ENCODE measurements at places on chromosomes 16 and 17. TPM values are rescaled to one million over a fixed set of nuclear protein-coding genes. Genes with fewer than 3 reads are reported as not detected.

The ENO3 gene
- total RNA-seq = 3.3 TPM

DNA sequence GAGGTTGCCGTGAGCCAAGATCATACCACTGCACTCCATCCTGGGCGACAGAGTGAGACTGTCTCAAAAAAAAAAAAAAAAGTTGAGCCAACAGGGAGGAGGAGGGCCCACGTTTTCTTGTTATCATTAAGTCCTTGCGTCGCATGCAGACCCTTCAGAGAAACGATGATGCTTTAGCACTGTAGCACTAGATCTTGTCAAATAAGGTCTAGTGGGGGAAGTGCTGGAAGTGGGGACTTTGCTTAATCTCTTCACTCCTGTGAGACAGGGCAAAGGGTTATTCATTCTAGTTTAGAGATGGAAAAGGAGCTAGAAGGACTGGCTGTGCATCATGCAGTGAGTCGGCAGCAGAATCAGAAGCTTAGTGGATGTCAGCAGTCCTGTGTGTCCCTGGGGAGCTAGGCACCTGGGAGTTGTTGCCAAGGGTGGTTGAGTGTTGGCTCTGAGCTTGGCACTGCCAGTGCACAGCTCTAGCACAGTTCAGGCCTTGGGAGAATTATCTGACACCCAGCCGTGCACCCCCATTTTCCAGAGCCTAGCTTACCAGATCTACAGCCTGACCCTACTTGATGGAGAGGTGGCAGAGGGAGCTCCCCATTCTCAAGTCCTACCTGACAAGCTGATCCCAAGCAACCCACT, 33.4 kb upstream of the TBX2 start:
- no peak for DNase-seq

DNA sequence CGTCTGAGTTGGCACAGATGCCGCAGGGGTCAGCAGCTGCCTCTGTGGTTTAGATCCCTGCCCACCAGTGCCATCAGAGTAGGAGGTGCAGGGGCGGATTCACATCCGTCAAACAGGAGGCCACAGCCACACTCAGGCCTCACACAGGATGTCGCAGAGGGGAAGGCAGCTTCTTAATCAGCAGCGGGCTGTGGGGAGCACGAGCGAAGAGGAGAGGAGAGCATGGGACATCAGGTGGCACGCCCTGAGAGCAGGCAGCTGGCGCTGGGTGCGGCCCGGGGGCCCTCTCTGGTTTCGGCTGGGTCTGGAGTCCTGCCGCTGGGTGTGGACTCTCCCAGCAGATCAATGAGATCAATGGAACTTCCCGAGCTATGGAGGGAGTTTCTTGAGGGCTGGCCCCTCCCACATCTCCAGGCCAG, 9.6 kb downstream of the LLGL2 start:
- DNase-seq = no peak

The SKAP1 gene
- 1.4 TPM for total RNA-seq

The IL17C gene
- not detected for total RNA-seq

The SLC5A2 gene
- 1.7 TPM for total RNA-seq

The NRN1L gene
- total RNA-seq = 5.8 TPM

GRCh38 chr16:90048737-90049330, 28.3 kb downstream of the PRDM7 start:
- no peak for DNase-seq

DNA sequence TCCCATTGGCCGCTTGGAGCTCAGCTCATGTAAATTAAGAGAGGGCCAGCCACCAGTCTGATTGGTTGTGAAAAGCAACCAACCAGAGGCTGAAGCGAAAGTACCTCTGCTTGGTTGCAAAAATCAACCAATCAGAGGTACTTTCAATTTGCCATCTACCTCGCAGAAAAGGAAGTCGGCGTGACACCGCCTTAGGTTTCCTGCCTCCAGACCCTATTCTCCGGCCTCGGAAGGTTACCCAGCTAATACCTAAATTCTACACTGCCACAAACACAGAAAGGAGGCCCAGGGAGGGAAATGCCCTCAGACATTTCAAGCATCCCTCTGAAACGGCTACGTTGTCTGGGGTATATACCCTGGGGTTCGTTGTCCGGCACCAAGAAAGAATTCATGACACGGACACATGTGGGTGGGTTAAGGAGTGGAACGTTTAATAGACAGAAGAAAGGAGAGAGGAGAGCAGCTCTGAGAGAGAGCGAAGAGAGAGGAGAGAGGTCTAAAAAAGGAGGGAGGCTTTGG, 481.3 kb downstream of the TMEM114 start:
- DNase-seq = no peak

The SLC52A1 gene
- 1.3 TPM for total RNA-seq

DNA sequence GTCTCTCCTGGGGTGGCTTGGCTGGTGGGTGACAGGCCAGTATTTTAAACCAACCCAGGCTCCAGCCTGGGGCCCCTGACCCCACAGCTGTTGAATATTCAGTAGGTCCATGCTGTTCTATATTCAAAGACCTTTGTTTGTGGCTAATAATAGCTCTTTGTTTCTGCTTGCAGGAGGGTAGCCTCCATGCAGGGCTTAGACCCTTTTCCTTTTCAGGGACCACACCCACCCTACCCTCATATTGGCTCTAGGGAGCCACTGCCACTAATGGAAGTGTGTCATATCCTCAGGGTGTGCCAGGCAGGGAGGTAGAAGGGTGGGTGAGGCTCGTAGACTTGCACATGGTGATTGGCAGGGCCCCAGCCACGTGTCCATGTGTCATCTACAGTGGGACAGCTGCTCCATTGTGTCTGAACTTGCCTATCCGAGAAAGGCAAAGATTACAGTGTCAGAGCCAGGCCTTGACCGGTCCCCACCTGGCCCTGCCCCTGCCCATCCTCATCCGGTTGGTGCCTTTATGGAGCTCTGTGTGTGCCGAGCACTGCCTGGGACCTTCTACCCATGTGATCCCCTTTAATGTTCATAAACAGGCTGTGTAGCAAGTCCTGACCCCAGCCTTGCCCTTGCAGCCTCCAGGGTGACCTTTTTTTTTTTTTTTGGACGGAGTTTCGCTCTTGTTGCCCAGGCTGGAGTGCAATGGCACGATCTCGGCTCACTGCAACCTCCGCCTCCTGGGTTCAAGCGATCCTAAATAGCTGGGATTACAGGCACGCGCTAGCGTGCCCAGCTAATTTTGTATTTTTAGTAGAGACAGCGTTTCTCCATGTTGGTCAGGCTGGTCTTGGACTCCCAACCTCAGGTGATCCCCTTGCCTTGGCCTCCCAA, 22.1 kb downstream of the TMC7 start:
- DNase-seq = no peak

The AARSD1 gene
- total RNA-seq = 27.6 TPM

DNA sequence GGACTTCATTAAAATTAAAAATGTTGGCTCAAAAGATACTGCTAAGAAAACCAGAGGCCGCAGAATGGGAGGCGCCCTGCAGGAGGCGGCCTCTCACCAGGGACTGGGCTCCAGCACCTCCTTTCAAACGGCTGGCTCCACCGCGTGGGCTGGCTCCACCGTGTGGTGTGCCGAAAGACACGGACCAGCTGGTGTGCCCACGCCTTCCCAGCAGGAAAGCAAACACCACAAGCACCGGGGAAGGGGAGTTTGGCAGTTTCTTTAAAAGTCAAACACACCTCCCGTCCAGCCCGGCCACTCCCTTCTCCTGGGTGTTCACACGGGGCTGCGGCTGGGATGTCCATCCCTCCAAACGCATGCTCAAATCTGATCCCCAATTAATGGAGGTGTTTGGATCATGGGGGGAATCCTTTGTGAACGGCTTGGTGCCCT, 13.9 kb downstream of the HAGH start:
- DNase-seq = peak; percentile 94

The PRSS22 gene
- 34.1 TPM for total RNA-seq

DNA sequence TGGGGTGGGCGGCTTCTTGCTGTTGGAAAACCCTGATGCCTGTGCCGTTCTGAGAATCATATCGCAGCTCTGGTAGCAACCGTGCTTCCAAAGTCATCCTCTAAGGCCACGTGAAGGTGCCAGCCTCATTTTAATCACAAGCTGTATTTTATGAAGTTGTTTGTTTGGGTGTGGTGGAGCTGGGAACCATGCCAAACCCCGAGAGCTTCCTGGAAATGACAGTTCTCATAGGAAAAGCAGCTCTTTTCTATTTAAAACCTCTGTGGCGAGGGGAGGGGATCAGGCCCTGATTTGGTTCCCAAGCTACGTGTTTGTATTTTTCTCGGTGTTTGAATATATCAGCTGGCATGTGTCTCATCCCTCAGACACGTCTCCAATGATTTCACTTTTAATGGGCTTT, 21.7 kb downstream of the KNOP1 start:
- peak; percentile 72 for DNase-seq

DNA sequence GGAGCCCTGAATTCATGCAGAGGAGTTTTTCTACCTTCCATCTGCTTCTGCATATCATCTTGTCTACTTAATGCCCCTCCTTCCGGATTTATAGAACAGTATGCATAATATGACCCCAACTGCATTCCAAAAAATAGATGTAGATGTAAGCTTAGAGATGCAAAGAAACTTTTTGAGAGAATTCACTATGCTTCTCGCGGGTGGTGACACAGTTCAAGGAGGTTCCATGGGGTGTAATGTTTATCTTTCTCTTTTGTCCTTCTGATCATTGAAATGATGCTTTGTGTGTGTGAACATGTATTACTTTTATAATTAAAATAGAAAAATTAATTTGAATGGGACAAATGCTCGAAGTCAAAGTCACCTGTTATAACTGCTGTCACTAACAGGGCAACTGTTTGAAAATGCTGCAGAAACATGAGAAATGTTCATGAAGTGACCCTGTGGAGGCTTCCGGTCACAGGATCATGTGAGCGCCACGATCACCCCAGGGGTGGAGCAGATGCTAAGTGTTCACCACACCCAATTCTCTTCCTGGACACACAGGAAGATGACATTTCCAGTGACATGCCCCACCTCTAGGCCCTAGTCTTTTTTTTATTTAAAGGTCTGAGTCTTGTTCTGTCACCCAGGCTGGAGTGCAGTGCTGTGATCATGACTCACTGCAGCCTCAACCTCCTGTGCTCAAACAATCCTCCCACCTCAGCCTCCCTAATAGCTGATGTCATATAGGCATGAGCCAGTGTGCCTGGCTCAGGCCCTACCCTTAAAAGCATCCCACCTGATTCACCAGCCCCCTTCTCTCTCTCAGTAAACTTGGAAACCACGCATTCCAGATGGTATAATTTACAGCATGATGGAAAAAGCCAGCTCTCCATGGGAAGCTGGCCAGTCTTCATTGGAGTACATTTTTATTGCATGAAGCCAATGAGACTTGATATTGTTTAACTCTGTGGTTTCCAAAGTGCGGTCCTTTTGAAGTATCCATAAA, 21.0 kb upstream of the AGRP start:
- DNase-seq = no peak

GRCh38 chr16:24346734-24347133, 90.6 kb downstream of the CACNG3 start:
- DNase-seq = no peak

DNA sequence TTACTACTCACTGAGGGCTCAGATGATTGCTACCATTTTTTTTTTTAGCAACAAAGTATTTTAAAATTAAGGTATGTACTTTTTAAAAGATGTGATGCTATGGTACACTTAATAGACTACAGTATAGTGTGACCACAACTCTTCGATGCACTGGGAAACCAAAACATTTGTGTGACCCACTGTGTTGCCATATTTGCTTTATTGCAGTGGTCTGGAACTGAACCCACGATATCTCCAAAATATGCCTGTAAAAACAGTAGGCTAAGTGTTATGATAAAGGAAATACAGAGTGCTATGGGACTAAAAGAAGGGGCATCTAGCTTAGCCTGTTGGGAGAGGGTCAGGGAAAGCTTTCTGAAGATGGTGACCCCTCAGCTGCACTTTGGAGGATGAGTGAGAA, 41.6 kb upstream of the HNF1B start:
- DNase-seq = no peak

DNA sequence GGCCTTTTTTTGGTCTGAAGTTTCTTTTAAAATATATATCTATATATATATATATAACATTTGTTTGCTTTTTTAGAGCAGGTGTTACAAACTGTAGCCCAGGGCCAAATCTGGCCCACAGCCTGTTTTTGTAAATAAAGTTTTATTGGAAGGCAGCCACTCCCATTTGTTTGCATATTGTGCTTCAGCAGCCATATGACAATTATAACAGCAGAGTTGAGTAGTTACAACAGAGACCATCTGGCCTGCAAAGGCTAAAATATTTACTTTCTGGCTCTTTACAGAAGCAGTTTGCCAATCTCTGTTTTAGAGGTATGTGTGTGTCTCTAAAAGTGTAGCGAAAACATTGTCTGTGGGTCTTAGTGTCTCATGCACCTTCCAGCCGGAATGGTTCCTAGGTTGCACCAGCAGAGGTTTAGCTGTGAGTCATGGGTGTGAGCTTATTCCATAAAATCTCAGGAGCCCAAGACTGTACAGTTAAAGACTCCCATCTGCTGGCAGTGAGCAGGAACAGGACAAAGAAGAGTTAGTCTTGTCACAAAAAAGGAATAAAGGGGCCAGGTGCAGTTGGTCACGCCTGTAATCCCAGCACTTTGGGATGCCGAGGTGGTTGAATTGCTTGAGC, 23.8 kb downstream of the LCMT1 start:
- DNase-seq = no peak

The TPSD1 gene
- 7.0 TPM for total RNA-seq

GRCh38 chr16:75774197-75774596, 47.9 kb upstream of the CPHXL start:
- peak; percentile 48 for DNase-seq

GRCh38 chr16:74099530-74099929, 197.1 kb upstream of the PSMD7 start:
- no peak for DNase-seq

- no peak for DNase-seq
Observed at GRCh38 chr17:5364156-5364555, 55.3 kb downstream of the NUP88 start.

GRCh38 chr16:69465083-69465721, 40.8 kb downstream of the CYB5B start:
- DNase-seq = peak; percentile 66

The IRX5 gene
- 30.2 TPM for total RNA-seq

- DNase-seq = no peak
Observed at GRCh38 chr17:1452836-1453235, 3.2 kb downstream of the CRK start.

- DNase-seq = no peak
Observed at GRCh38 chr17:16007439-16007838, 7.8 kb downstream of the TTC19 start.

The ACSM2A gene
- not detected for total RNA-seq

The ZNF19 gene
- total RNA-seq = 12.6 TPM

GRCh38 chr16:23105309-23105708, 43.9 kb downstream of the USP31 start:
- DNase-seq = no peak

All from lung (tissue), 17 donors.